Ovary (tissue), 10 donors: ENCODE measurements at places on chromosomes 5 and 9. TPM values are rescaled to one million over a fixed set of nuclear protein-coding genes. Genes with fewer than 3 reads are reported as not detected.
A peak's percentile ranks its signal among the peaks of the same experiment; 100 is the strongest.

DNA sequence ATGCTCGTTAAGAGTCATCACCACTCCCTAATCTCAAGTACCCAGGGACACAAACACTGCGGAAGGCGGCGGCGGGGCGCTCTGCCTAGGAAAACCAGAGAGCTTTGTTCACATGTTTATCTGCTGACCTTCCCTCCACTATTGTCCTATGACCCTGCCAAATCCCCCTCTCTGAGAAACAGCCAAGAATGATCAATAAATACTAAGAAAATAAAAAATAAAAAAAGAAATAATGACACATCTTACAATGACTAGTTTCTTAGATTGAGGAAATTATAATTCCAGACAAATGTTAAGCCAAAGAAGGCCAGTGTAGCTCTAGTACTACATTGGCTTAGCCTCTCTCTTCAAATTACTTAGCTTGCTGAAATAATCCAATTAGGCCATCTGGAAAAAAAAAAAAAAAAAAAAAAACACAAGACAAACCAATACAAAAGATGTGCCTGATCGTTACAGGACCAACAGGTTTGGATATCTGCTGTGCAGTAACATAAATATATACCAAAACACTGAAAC, 58.0 kb downstream of the ANXA2R start:
- no peak for DNase-seq

DNA sequence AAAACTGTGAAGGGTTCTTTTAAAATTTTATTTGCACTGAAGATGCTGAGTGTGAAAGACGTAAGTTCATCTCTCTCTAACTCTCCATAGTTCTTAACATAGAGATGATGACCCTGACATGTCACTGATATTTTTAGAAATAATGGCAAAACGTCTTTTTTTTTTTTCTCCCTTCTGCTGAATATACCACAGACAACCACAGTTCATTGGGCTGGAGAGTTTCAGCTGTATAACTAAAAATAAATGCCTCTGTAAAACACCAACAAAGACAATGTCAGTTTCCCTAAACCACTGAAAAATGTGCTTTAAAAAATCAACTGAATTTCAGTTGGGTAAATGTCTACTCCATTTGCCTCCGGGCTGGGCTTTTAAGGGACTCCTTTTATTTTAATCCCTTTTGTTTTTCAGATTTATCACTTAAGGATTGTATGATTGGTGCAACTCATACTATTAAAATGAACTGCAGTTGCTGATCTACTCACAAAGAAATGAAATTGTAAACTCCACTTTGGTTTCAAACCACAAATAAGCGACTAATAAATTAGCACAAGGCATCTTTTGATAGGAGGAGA, 830.9 kb upstream of the WWC1 start:
- DNase-seq, result no peak

The ARID3C gene
- not detected for total RNA-seq

DNA sequence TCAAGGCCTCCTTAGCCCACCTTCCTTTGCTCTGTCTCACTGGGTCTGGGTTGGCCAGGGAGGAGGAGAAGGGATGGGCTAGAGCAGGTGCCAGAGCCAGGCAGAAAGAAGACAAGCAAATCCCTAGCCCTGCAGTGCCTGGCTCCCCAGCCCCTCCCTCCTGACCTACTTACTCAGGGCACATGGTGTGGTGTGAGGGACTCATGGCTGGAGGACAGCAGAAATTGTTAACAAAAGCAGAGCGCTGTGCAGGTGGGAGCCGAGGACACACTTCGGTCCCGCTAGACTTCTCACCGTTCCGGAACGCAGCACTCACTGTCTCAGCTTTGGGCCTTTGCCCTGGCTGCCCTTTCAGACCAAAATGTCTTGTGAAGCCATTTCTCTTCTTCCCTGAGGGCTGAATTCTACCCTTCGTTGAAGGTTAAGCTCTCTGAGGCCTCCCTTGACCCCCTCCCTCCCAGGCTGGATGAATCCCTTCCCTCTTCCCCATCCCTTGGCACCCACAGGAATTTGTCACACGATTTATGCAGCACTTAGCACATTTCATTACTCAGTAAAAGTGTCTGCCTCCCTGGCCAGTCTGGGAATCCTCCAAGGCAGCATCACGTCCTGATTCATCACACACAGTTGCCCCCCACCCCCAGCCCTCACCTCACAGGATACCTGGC, 263.9 kb upstream of the TRPC7 start:
- no peak for DNase-seq

GRCh38 chr9:131478421-131478868, 24.3 kb upstream of the POMT1 start:
- DNase-seq, result peak; percentile 61

The SYNPO gene
- 60.1 TPM for total RNA-seq

- DNase-seq, result peak; percentile 16
Measured at GRCh38 chr5:1011226-1011631, 2.6 kb downstream of the NKD2 start.

The SH2D3C gene
- total RNA-seq, result 4.3 TPM

- no peak for DNase-seq
Measured at GRCh38 chr5:51397996-51398395, 14.7 kb downstream of the ISL1 start.

DNA sequence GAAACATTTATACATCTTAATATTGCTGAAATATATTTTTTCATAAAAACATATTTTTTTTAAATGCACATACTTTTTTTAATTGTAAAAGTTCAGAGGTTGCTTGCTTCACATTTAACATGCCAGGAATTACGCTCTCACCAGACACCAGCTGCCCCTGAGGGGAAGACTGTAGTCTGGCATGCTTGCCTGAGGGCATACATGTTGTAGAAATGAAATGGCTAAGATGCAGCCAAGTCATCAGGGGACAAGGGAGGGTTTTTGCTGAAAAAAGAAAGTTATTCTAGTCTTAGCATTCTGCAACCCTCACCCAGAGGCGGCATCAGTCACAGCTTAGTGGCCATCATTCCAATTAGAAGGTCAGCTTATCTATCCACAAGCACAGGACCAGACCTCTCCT, 426.7 kb upstream of the FTMT start:
- no peak for DNase-seq

GRCh38 chr5:176596689-176597416, 13.1 kb downstream of the GPRIN1 start:
- DNase-seq, result peak; percentile 35

The CKMT2 gene
- 15.2 TPM for total RNA-seq

The TCERG1 gene
- 44.2 TPM for total RNA-seq

DNA sequence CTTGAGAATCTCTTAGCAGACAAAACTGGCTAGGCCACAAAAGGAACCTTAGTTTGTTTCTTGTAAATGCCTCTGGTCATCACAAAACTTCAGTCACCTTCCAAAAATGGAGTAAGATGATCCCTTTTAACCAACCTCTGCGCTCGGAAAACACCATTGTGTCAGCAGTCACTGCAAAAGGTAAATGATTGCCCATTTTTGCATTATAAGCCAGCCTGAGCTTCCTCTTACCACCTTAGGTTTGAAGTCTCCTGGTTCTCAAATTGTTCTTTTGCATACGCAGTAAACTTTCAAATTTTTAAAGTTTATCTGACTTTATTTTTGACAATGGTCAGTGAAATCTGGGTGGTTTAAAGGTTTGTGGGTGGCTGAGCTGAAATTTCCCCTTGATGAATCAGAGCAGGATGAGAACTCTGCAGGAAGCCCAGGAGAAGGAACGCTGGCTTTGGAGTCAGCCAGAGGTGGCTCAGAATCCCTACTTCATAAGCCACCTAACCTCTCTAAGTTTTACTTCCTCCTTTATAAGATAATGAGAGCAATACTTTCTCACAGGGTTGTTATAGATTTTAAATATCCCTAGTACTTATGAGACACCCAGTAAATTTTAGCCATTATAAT, 131.4 kb downstream of the MED10 start:
- DNase-seq, result no peak

- no peak for DNase-seq
Measured at GRCh38 chr9:81411961-81412360, 277.4 kb downstream of the TLE1 start.

The LHX3 gene
- not detected for total RNA-seq

GRCh38 chr5:83856881-83857280, 136.2 kb upstream of the HAPLN1 start:
- DNase-seq, result no peak

DNA sequence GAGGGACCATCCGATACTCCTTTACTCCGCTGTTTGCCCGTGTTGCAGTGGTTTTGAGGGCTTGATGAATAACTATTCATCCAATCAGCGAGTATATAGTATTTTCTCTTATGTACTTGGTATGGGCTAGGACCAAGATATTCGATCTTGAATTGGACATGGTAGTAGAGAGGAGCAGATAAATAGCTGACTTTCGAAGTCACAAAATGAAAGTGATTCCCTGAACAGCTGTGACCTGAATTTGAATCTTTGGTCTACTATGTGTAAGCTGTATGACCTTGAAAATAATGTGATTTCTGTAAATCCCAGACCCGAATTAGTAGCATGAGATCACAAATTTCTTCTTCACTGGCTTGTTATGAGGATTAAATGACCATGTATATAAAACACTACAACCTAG, 134.4 kb downstream of the TUSC1 start:
- DNase-seq, result no peak

The CARTPT gene
- not detected for total RNA-seq

DNA sequence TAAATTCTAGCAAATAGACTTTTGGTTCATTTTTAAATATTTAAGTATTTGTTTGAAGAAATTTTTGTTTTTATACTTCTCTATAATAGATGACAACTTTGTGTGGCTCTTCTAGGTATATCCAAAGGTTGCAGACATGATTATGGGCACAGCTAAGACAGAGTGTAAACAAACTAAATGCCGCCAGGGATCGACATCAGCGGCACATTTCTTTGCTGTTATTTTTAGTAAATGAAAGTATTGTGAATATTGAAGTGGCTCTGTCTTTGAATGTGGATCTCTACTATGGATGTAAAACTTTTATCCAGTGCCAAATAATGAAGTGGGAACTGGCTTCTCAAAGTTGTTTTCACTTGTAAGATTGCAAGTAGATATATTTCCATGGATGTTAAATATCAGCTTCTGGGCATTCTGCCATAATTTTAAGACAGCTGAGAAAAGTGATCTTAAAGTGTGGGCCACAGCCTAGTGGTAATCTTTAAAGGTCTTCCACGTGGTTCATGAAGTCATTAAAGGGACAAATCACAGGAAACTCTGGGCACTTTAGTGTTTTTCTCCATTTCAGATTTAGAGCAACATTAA, 589.9 kb downstream of the ZNF608 start:
- DNase-seq, result no peak

DNA sequence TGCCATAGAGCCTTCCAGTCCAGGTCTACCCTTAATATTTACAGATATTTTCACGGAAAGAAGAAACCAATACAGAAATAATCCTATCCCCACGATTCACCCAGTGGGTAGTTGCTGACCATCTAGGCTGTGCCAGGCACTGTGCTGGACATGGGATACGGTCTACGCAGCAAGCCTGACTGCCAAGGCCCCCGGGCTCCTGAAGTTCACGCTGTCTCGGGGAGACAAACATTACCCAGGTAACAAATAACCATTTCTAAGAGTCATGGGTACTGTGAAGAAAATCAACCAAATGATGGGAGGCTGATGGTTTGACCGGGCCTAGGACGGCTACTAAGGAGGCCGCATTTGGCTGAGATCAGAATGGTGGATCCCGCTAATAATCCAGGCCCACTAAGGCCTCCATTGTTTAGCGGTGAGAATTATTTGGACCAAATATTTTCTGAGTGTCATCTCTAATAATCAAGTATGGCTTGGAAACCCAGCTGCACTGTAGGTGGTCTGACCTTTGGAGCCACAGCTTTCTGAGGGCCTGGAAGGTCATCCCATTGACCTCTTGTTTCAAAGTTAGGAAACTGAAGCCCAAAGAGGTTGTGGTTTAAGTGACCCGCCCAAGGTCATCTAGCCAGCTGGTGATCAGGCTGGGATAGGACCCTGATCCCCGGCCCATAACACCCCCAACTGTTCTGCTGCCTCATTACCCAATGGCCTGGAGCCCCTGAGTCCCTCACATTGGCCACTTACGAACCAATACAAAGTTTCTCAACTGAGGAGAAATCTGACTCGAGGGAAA, 82.4 kb downstream of the AK8 start:
- no peak for DNase-seq

DNA sequence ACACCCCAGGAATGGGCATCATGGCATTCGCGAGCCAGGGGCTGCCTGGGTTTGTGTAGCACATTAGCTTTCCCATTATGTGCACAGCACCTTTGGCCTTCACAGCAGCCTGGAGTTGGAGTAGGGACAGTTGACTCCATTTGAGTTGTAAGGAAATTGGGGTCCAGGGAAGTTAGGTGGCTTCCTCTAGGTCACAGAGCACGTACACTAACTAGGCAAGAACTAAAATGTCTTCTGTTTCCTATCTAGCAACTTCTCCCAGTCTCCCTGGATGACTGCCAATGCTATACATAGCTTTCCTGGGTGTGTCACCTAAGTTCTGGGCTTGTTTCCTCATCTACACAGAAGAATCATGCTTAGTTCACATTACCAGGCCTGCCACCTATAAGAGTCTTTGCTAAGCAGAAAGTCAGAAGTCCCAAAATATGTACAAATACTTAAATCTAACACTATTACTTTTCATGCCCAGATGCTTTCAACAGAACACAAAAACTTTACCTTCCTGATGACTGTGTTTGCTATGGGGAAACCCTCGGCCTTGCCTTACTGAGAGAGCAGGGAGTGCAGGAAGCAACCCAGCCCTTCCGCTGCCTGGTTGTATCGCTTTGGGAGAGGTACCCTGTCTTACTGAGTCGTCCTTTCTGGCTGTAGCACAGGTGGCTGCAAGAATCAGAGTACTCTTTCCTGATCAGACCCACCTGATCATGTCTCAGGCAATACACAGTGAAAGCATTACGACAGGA, 12.0 kb downstream of the MACROH2A1 start:
- DNase-seq, result no peak

GRCh38 chr9:134642385-134643181, 980 bp downstream of the COL5A1 start:
- DNase-seq, result peak; percentile 71

The WWC1 gene
- 1.7 TPM for total RNA-seq

The FNIP1 gene
- 42.4 TPM for total RNA-seq

GRCh38 chr5:141780952-141781781, 97.0 kb downstream of the PCDH1 start:
- DNase-seq, result no peak

The GNG10 gene
- total RNA-seq, result 37.9 TPM
